ENCODE measurements at places on chromosomes 12 and 14.
A peak's percentile ranks its signal among the peaks of the same experiment; 100 is the strongest.

DNA sequence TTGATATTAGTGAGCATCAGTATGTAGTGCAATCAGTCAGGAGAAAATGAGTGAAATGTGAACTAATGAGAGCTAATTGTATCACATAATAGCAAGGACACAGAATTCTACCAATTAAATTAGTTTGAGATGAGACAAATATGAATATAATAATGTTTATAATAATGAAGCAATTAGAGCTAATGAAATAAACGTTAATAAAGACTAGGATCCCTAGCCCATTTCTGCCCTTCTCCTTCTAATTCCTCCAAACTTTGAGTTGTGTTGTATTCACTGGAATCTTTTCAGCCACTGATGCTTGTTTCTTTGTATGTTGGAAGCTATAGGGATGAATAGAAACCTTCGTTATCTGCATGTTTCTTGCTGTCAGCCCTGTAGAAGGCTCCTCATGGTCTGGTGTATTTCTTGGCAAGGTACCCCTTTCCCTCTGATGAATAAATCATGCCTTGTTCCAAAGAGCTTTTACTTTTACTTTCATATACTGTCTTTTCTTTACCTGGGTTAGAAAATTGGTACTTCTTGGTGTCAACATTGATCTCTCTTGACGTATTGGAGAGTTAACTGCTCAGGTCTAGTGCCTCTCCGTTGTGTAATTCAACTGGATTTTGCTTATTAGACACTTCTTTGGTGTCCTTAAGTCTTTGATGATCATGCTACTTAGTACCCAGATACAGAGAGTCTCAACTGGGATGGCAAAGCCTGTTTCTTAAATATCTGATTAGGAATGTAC, 154.8 kb downstream of the PTCSC3 start:
- DNase-seq, result no peak

DNA sequence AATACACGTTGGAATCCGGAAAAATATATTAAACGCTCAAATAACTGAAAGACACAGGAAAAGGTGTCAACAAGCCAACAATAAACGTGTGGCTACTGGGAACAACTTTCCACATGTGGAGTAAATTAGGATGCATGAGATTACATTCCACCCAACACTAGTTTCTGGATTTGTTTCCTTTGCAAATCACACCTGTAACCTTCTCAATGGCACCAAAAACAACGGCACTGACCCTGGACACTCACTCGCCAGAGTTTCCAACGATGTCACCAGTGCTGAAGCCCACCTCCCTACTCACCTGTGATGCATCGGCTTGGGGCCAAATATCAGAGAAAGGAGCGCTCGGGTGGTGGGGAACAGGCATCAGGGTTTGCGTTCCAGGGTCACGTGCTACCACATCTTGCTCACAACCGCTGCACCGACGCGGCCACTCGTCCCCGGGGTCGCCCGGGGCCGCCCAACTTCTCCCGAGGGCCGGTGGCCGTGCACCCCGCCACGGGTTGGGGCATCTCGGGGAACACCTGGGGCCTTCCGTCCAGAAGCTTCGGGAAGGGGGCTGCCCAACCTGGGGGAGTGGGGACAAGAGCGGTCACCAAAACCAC, 629 bp downstream of the PRDM4 start:
- peak; percentile 76 for DNase-seq

DNA sequence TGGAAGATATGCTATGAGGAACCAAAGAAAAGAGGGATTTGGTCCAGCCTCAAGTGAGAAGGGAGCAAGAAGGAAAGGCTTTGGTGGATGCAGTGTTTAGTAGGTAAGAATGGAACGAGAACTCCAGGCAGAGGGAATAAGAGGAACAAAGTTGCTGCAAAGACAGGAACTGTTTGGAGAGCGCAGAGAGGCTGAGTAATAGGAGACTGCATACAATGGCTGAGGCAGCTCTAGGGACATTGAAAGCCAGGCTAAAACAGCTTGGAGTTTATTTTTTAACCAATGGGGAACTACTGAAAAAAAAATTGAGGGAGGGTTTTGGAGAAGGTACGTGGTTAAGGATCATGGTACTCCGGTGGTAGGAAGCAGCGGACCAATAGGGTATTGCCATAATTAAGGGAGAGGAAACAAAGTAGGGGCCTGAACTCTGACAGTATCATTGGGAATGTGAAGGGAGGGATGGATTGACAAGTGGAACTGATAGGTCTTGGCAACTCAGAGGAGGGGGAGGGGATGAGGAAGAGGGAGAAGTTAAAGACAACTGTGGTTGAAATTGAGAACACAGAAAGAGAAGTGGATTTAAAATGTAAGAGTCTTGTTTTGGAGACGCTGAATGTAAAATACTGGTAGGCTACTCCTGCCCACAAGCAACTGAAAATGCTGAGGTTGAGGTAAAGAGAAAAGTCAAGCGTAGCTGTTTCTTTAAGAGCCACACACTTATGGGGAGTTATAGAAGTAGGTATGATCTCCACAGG, 4.8 kb downstream of the ASCL4 start:
- no peak for DNase-seq

DNA sequence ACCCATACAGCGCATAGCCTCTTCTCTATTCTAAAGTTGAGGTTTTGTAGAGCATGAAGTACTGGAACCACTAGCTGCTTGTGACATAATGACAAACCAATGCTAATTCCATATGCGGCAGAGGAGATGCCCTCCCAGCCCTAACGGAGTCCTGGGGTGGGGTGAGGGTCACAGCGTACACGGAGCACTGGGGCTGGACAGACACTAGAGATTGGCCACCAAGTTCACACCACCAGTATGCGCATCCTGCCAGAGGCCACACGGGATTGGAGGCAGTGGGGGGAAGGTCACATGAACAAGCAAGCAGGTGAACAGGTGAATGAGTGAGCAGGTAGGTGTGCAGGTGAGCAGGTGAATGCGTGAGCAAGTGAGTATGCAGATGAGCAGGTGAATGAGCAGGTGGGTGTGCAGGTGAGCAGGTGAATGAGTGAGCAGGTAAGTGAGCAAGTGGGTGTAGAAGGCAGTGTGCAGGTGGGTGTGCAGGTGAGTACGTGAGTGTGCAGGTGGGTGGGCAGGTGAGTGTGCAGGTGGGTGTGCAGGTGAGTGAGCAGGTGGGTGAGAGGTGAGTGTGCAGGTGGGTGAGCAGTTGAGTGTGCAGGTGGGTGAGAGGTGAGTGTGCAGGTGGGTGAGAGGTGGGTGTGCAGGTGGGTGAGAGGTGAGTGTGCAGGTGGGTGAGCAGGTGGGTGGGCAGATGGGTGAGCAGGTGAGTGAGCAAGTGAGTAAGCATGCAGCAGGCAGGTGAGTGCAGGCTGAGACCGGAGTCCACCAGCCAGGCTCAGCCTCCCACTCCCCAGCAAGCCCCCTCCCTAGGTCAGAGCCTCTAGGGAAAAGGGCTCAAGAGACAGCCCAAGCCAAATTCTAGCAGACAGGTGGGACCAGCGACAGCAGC, 52.7 kb downstream of the CCDC85C start:
- no peak for DNase-seq

- DNase-seq, result no peak
Measured at GRCh38 chr12:10214136-10214894, 1.6 kb downstream of the GABARAPL1 start.

- DNase-seq, result peak; percentile 49
Measured at GRCh38 chr14:99595034-99595433, 9.0 kb downstream of the CCDC85C start.

GRCh38 chr12:66236969-66237368, 48.0 kb downstream of the IRAK3 start:
- DNase-seq, result no peak

DNA sequence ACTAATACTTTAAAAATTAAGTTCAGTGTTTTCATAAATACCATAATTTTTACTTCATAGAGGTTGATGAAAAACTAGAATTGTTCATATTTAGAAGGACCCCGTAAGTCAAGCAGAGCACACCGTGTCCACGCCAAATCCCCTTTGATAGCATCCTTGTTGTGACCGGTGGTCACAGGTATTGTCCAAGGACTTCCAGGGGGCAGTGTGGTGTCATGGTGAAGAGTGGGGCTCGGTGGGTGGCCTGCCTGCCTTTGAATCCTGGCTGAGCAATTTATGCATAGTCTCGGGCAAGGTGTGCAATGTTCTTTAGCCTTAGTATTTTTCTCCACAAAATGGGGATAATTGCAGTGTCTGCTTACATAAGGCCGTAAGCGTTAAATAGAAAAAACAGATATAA, 169.9 kb downstream of the KTN1 start:
- no peak for DNase-seq
